Sciatic nerve (tissue), 2 donors: ENCODE measurements at places on chromosomes 7 and 10. TPM values are rescaled to one million over a fixed set of nuclear protein-coding genes. Genes with fewer than 3 reads are reported as not detected.

DNA sequence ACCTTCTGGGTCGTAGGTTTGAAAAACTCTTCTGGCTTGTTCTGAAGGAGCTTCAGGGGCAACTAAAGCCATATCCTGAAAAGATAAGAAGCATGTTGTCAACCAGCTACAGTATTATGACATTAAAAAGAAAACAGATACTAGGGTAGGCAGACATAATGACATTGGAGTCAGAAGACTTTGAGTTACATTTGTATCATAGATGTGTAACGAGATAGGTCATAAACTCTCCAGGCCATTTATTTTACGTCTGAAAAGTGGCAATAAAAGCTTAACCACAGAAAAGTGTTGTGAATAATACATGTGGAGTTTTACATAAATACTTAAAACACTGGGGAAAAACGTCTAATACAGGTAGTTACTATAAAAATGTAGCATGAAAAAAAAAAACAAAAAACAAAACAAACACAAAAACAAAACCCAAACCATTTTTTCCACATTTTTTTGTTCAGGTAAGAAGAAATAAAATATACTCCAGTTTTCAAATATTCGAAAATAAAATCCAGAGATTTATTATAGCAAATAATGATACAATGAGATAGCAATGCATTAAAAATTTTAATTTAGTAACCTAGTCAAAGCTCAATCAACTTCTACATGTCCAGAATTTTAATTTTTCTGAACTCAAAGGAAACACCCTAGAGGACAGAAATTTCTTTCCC lies 64.1 kb downstream of the MINDY3 start:
- DNase-seq, result no peak

NHLRC2 gene
- 51.6 TPM for total RNA-seq

PPIA gene
- 637 TPM for total RNA-seq

GRCh38 chr7:112150823-112151641 lies 55.2 kb downstream of the DOCK4 start:
- DNase-seq, result no peak
